ENCODE measurements at places on chromosomes 3 and 15. TPM values are rescaled to one million over a fixed set of nuclear protein-coding genes. Genes with fewer than 3 reads are reported as not detected.

DNA sequence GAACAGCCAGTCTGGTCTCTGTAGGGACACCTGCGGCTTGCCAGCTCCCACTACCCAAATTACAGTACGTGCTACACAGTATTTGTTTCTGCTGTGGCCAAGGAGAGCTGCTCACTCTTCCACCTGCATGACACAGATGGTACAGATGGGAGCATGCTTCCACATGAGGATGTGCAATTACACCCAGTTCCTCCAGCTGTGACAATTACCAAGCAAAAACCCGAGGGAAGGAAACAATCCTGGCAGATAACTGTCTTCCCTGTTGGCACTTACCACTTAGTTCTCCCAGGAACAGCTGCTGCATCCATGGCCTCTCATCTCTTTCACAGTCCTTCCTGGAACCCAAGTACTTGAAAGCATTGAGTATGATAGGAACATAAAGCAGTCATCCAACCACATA lies 34.4 kb downstream of the DET1 start:
- DNase-seq, result no peak

- DNase-seq, result no peak
These were observed 25.3 kb downstream of the CHDH start for GRCh38 chr3:53820756-53821580.

EXD1 gene
- not detected for polyA plus RNA-seq

- DNase-seq, result no peak
These were observed 12.2 kb downstream of the RTP1 start for GRCh38 chr3:187209491-187209890.

CAMK2N2 gene
- polyA plus RNA-seq, result not detected

- no peak for DNase-seq
These were observed 28.2 kb downstream of the NEK4 start for GRCh38 chr3:52742418-52743041.

- DNase-seq, result no peak
These were observed 145.1 kb upstream of the PLSCR5 start for GRCh38 chr3:146750196-146750595.
